ENCODE measurements at places on chromosomes 6 and 20. TPM values are rescaled to one million over a fixed set of nuclear protein-coding genes. Genes with fewer than 3 reads are reported as not detected.

The WFDC10B gene
- not detected for polyA plus RNA-seq

The TAP1 gene
- polyA plus RNA-seq = 184 TPM

The ASIP gene
- 0.24 TPM for polyA plus RNA-seq

The PAX1 gene
- not detected for polyA plus RNA-seq

The GSTA1 gene
- not detected for polyA plus RNA-seq

The SRSF3 gene
- polyA plus RNA-seq = 851 TPM
